GM06990 (cell line): ENCODE measurements at places on chromosomes 4 and X.
A peak's percentile ranks its signal among the peaks of the same experiment; 100 is the strongest.

DNA sequence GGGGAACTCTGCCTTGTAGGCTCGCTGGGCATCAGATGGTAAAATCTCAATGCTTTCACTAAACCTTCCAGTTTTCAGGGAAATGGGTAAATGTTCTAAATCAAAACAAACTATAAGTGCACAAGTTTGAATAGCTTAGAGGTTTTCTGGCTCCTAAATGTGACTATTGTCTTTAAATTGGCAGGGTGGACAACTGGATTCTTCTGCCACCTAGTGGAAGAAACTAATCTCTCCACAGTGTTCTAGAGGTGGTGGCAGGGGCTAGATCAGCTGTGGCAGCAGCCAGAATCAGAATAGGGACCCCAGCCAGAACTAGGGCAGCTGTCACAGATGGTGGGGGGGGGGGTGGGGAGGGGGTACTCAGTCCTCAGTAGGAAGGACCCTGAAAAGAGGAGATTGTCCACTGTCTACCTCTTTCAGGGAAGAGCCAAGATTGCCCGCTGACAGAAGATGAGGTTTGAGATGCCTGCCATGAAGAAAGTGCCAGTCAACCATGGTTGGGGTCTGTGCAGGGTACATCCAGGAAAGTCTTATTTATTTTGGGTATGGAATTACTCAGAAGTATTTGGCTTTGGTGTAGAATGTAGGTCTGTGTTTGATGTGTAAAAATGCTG is 201.4 kb downstream of the CCNG2 start:
- DNase-seq: no peak

GRCh38 chr4:138235419-138235952 is 6.7 kb downstream of the SLC7A11 start:
- DNase-seq: no peak

- no peak for DNase-seq
These were observed 74.6 kb upstream of the MID1IP1 start for GRCh38 chrX:38726612-38727011.

GRCh38 chr4:104559502-104559901 is 64.8 kb upstream of the CXXC4 start:
- DNase-seq: no peak

GRCh38 chr4:142373610-142374009 is 472.5 kb downstream of the INPP4B start:
- DNase-seq: no peak

GRCh38 chr4:40199999-40200874 is 3.4 kb downstream of the RHOH start:
- peak; percentile 77 for DNase-seq

DNA sequence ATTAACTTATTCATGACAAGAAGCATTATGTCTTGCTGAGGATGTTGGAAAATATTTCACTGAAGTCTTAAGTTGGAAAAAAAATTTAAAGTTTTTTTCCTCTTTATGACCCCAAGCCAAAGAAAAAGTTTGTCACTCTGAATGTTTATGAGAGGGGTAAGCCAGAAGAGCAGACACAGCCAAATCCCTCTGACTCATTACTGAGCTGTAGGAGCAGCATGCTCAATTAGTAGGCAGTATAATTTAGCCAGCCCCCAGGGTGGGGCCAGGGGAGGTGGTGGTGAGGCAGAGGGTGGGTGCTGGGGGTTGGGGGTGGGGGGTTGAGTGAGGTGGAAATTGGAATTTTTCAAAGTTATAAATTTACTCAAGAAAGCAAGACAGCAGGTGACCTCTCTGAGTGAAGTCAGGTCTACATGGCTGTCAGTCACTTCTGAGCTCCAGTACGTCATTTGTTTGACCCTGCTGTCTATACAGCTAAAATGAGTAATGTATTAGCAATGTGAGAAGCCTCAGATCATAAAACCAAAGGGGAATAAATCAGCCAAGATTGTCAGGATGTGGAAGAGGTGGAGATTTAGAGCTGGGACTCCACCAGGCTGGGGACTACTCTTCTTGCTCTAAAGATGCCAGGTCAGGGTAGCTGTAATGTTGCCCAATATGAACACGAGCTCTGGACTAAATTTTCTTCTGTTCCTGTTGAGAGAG is 98.8 kb upstream of the NDP start:
- no peak for DNase-seq

DNA sequence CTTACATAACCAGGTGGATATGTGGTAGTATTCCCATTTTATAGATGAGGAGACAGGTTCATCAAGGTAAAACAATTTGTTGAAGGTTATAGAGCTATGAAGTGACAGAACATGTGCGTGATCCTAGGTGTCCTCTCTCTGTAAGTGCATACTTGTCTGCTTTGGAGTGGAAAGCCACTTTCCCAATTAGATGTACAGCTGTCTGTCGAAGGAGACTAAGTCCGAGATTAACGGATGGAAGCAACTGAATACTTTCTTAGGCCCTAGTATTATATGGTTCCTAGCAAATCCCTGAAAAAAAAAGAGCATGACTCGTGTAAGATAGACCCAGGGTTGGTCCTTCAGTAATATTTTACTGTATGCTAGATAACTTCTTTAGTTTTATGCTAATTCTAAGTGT is 19.7 kb downstream of the TMEM131L start:
- DNase-seq: no peak

- peak; percentile 43 for DNase-seq
These were observed 30.0 kb upstream of the ANXA5 start for GRCh38 chr4:121726642-121727268.

- DNase-seq: no peak
These were observed 200.6 kb upstream of the RBPJ start for GRCh38 chr4:26120098-26120825.

DNA sequence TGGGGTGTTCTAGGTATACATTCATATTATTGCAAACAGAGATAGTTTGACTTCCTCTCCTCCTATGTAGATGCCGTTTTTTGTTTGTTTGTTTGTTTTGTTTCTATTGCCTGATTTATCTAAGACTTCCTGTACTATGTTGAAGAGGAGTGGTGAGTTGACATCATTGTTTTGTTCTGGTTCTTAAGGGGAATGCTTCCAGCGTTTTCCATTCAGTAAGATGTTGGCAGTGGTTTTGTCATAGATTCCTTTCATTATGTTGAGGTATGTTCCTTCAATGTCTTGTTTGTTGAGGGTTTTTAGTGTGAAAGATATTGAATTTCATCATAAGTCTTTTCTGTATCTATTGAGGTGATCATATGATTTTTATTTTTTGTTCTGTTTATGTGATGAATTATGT is 401.6 kb upstream of the EPHA5 start:
- no peak for DNase-seq
